ENCODE measurements at places on chromosomes 2 and 18. TPM values are rescaled to one million over a fixed set of nuclear protein-coding genes. Genes with fewer than 3 reads are reported as not detected.

DNA sequence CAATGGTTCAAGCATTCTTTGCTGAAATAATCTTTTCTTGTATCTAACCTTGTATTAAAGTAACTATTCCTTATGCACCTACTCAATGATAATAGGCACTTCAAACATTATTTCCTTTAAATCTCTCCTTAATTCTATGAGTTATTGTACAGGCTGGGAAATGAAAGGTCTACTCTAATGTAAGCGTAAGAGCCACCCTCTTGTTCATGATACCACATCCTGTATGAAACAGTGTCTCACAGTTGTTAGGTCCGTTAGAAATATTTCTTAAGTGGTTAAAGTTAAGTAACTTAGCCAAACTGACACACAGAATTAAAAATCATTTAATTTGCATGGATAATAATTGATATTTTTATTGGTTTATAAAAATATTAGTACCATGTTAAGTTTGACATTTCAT, 162.5 kb upstream of the RPRM start:
- no peak for DNase-seq

- no peak for DNase-seq
These were observed 24.0 kb upstream of the MARCO start for GRCh38 chr2:118918017-118918416.

DNA sequence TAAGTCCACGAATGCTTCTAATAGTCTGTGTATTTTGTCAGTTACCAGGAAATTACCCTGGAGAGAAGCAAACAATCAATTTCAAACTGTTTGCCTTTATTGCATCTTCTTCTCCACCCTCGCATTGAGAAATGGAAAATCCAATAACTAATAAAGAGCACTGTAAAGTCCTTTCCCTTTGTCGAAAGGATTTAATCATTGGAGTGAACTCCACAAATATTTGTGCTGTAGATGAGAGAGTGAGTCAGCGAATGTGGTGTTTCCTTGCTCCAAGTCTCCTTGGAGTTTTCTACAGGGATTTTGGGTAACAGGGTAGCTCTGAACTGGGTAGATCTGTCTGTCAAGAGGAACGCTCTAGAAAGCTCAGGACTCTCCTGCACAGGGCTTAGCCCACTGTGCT, 240.2 kb downstream of the KCNS3 start:
- peak; percentile 8 for DNase-seq

DNA sequence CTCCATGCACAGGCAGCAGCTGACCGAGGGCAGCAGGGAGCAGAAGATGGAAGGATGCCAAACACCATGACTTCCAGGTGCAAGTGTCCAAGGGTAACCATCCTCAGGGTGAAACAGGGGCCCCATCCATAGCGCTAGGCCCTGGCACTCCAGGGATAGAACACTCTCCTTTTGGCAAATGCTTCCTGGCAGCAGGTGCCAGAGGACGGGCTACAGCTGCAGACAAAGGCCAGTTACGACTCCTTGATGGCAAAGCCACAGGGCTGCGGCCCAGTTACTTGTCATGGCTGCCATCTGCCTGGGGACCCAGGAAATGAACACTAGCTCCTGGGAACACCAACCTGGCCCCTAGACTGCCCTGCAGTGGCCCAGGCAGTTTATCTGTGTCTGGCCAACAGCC, 178.8 kb downstream of the TMEM163 start:
- DNase-seq = no peak

DNA sequence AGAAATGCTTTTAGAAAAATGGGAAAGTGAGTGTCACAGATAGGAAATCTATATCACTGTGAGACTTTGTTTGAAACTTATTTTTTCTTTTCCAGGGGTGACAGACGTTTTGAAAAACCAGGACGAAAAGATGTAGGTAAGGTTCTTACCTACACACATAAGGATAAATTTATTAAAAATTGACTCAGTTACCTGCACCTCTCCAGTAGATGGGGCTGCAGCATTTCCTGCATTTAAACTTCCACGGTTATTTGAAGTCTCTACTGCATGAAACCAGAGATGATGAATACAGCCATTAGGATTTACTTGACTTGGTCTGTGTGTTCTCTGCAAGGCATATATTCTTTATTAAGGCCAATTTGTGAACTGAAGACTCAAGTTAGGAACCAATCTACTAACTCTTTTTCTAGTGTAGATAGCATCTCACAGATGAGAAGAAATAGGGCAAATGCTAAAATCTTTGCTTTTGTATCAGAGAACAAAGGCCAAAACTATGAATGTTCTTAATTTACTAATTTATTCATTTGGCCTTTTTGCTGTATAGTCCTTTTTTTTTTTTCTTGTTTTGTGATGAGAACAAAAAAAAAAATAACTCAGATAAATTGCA, 15.0 kb downstream of the KCNJ13 start:
- peak; percentile 14 for DNase-seq

DNA sequence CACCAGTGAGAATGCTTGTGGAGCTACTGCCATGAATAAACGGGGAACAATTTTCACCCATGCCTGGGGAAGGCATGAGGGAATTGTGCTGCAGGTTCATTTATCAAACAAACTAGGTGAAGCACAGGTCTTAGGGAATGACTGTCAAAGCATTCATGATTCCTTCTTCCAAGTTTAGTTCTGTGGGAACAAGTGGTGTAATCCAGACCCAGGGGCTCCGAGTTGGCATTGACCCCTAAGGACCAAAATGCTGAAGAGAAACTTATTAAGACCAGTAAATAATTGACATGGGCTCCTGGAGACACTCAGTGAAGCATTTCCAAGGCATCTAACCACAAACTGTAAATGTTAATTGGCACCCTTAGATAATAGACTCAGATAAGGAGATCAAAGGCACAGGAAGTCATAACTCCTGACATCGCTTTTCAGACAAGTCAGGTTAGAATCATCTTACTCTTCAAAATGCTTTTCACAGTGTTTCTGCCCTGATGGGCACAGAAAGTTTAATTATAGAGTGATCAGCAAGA, 96.9 kb downstream of the SPP2 start:
- peak; percentile 49 for DNase-seq

GRCh38 chr18:78979056-78979729, 425 bp upstream of the SALL3 start:
- DNase-seq = peak; percentile 79

GRCh38 chr2:135800513-135801460, 36.2 kb downstream of the LCT start:
- no peak for DNase-seq

DNA sequence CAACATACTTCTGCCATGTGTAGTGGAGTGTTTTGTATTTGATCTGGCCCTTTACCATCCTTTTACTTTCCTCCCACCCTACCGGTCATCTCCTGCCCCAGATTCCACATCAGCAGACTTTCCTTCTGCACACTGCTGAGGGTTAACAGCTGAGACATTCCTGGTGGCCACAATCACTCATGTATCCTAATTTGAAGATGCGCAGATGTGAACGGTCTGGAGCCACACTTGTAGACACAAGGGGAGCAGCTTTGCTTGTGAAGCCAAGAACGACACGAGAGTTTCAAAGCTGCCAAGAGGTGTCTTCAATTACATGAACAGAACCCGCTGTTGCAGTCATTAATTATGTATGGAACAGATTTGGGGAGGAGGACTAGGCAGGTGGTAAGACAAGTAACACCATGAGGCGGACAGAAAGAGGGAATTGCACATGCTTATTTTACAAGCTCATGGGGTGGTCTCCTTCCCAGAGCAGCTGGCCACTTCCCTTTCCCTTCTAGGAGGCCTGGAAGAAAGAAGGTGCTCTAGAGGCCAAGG, 260.7 kb upstream of the KLHL29 start:
- DNase-seq = no peak

DNA sequence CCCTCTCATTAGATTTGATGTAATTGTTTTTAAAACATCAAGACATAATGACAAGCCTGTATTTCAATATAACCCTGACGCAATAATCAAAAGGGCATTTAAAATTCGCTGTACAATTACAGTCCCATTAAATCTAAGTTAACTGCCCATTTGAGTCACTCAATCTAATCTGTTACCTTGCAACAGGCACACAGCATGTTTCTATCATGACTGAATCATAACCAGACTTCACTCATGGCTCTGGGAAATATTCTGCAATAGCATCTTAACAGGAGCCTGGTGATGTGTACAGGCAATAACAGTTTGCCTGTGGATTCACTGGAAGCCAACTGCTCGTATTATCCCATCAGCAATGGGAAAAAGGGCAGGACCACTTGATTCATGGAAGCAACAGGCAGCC, 142.3 kb upstream of the NCKAP5 start:
- no peak for DNase-seq

DNA sequence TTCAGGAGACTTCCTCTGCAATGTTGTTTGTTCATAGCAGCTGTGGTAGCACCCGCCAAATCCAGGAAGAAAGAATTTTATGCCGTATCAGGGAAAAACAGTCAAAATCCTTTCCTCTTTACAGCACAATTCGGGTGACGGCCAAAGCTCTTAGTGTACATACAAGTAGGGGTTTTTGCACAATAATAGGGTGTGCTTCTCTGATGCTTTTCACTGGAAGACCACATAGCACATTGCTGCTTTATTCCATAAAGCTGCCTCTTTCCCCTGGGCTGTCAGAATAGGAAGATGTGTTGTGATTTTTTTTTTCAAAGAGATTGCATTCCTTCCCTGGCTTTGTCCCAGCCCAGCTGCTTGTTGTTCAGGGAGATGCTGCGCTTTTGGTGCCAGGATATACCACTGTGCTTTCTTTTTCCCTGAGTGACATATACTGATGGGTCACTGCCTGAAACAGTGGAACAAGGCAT, 27.2 kb upstream of the LANCL1 start:
- no peak for DNase-seq

DNA sequence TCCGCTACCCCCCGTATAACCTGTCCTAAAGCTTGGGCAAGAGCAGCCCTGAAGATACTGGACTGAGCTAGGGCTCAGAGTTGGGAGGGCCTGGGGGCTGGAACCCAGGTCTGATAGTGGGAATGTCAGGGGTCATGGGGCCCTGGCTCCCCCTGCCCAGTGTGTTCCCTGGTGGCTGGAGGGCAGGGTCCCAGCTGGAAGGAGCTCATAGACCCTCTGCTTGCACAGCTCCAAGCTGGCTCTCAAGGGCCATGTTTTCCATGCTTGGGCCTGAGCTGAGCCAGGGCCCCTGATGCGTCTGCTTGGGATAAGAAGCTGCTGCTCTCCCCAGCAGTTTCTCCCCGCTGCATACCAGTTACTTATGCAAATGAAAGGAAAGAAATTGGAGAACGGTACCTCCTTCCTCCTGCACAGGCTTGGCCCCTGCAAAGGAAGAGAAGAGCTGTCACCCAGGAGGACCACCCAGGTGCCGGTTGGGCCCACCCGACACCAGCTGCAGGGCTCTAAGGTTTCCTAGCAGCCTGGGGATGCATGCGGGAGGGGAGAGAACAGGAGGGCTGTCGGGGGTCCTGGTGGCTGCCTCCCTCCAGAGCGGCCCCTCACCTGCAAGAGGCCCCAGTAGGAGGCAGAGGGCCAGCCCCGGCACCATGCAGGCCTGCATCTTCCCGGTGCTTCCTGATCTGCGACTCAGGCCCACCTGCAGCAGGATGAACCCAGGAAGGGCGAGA, 628 bp downstream of the OTOS start:
- no peak for DNase-seq

GRCh38 chr18:44128365-44128764, 552.3 kb upstream of the SETBP1 start:
- DNase-seq = no peak

DNA sequence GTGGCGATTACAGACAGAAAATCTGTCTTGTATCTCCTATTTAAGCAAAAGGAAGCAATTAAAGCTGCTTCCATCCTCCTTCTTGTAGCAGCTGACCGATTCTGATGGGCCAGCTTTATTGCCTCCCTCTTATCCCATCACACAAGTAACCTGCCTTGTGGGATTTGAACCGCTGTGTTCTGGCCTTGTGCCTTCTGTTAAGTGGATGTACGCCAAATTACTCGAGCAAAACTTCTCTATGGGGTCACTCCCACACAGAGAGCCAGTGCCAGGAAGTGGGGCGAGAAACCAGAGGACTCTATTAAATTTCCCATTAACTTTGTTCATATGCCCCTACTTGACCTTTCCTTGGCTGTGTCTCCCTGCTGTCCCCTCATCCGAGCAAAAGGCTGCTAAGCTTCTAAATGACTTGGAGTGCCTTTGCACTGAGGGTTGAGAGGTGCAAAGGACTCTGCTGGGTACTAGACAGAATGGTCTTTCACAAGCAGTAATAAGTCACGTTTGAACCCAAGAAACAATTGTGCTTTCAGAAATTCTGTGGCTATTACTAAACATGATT, 672.5 kb downstream of the MBD2 start:
- no peak for DNase-seq

DNA sequence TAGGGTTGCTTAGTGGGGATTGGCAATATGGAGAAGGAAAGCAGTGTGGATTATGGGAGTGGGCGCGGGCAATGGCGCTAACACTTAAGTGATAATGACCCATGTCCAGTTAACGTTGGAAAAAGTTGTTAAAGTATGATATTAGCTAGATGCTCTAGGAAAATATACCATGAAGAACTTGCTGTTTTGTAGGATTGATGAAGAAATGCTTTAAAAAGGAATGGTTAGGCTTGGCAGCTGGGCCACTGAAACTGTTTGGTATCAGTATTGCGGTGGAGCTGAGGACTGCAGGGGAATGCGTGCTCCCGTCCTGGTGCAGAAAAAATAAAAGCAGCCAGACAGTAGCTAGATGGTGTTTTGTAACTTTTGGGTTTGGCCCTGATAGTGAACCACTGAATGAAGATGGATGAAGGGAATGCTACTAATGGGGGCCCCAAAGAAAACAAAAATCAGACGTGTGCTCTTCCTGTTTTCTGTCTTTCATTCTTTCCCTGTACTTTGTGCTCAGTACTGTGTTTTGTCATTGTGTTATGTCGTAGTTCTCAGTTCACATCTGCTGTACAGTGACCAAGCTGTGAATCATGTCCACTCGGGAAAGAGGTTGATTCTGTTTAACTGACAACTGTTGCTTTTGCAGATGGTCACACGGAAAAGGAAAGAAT, 999 bp downstream of the INSIG2 start:
- DNase-seq = peak; percentile 41

DNA sequence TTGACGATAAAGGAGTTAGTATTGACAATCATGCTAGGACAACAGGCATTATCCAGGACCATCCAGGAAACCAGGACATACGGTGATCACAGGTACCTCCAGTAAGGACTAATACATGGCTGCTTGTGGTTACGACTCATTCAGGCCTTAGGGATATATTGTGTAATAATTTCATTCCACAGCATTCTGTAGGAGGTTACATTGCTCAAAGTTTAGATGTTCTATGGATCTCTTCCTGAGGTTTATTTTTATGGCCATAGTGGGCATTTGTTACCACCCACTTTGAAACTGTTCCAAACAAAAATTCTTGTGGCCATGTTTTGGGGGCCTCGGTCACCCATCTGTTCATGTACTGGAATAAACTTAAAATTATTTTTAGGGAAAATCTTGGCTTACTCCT, 431.6 kb downstream of the METTL4 start:
- peak; percentile 6 for DNase-seq

Gene SERPINB4
- total RNA-seq = not detected

Gene ERCC3
- 53.9 TPM for total RNA-seq

Gene DES
- total RNA-seq = 0.77 TPM

Gene REEP1
- 4.1 TPM for total RNA-seq

Gene CBLN2
- total RNA-seq = 0.29 TPM

Gene CDH19
- not detected for total RNA-seq

Gene THAP4
- total RNA-seq = 45.7 TPM

Gene BUB1
- total RNA-seq = 122 TPM
